Suppressor macrophage treated with lipopolysaccharide for 4 hours (primary cell): ENCODE measurements at places on chromosomes 2 and 18.

DNA sequence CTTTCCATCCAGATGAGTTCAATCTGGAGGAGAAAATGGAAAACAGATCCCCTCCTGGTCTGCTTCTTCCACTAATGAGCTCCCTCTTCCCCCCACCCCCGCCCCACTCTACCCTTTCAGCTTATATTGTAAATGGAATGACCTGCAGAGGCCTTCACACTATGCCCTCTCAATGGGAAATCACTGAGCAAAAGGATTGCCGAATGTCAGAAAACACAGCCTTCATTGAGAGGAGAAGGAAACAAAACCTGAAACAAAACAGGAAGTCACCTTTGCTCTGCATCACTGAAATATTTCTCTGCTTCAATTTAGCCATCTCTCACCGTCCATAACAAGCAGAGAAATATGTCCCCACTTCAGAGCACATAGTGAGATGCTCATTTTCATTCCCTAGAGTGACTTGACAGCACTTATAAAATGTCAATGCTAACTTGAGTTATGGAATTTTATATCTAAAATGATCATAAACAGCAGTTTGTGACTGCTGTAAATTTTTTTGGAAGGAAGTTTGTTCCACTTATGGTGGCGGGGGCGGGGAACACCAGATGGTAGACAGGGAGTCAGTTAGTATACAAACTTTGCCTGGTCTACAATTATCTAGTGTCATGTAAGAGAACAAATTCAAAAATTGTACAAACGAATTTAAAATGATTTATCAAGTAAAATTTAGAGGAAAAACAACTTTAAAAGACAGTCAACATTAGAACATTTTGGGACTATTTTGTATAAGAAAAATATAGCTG lies 1.8 kb upstream of the FRZB start:
- DNase-seq: no peak

- DNase-seq: peak; percentile 84
Measured at GRCh38 chr2:174281736-174282135, 33.4 kb upstream of the OLA1 start.

DNA sequence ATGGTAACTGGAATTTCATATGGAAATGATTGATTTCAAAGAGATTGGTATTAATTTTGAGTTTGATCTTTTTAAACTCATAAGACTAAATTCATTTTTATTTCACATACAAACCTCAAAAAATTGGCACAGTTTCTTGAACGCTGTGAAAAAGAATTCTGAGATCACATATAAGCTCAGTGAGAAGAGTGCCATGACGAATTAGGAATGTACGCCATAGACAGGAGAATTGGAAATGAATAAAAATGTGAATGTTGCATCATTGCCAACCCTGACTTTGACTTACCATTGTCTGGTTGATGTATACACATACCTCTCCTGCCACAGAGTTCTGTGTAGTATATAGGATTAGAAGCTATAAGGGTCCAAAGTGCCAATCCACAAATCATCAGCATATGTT lies 290.4 kb upstream of the ZC3H15 start:
- DNase-seq: no peak

GRCh38 chr2:52933878-52934277 lies 833.7 kb upstream of the CHAC2 start:
- no peak for DNase-seq

DNA sequence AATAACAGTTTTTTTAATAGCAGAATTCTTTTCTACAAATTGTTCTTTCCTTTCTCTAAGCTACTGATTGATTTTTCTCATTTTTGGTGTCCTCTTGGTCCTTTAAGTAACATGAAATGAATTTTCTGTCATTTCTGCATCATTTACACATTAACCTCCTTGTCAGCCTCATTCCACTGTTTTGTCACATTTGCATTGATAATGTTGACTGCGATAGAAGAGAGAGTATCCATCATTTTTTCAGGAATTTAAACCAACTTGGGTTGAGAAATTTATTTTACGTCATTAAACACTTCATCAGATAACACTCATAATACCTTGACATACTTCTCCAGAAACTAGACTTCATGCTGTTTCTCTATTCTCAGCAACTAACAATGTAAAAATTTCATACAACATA lies 422.2 kb downstream of the LRRTM4 start:
- no peak for DNase-seq

DNA sequence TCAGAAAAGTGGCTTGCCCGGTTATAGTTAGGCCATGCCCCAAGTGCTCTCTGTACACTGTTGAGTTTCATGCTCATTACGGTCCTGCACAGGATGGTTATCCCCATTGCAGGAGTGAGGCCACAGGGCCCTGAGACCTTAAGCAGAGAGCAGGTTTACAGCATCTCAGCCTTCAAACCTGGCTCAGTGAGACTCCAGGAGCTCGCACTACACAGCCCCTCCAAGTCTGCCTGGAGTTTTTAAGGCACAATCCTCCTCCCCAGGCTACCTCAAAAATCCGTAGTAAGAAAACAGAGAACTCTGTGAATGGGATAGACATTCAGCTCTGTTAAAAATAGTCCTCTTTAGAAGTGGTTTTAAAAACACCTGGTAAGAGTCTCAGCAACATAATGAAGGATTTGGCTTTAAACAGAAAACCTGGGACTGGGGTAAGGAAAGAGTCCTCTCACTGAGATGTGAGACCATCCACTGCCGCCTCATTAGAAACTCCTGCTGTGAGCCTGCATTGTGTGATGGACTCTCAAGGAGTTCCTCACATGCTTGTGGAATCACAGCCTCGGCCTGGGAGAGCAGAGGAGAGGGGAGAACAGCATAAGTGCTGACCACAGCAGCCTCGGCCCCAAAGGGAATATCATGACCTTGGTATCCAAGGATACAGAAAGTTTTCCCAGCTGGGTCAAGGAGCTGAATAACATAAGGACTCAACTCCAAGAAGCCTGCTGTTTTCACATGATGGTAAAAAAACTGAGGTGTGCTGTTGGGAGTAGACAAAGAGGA lies 214.8 kb downstream of the ATAD2B start:
- no peak for DNase-seq

GRCh38 chr2:228901531-228901930 lies 369.6 kb downstream of the PID1 start:
- no peak for DNase-seq

GRCh38 chr2:168090366-168091135 lies 156.8 kb downstream of the STK39 start:
- DNase-seq: no peak
